Stimulated activated naive CD8-positive, alpha-beta T cell treated with anti-CD3 and anti-CD28 coated beads, Interleukin-15, Interleukin-2, amounts not matched to agents 100 U/mL and 50 U/mL, for 24 hours (primary cell): ENCODE measurements at places on chromosomes 4 and X.

GRCh38 chr4:41579526-41579925, 41.6 kb downstream of the LIMCH1 start:
- DNase-seq, result no peak

GRCh38 chr4:138632856-138633579, 382.6 kb upstream of the NOCT start:
- no peak for DNase-seq

DNA sequence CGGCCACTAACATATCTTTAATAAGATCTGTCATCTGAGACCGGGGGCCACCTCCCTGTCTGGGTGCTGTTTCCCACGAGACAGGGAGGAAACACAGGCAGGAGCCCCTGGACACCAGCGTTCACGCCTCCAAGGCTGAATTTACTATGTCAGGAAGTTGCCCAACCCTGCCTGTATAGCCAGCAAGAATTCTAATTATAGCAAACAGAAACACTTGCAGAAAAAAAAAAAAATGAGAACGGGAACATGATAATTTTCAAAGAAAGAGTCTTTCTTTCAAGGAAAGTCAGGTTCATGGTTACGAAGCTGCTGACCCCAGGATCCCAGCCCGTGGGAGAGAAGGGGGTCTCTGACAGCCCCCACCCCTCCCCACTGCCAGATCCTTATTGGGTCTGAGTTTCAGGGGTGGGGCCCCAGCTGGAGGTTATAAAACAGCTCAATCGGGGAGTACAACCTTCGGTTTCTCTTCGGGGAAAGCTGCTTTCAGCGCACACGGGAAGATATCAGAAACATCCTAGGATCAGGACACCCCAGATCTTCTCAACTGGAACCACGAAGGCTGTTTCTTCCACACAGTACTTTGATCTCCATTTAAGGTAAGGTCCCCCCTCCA, at the start of gene IL3RA:
IL3RA (plus strand) TSS at position 455 of the 613 bp plus-strand sequence. CDS start 4,981 bp downstream, outside the sequence.
- DNase-seq, result peak; percentile 23

DNA sequence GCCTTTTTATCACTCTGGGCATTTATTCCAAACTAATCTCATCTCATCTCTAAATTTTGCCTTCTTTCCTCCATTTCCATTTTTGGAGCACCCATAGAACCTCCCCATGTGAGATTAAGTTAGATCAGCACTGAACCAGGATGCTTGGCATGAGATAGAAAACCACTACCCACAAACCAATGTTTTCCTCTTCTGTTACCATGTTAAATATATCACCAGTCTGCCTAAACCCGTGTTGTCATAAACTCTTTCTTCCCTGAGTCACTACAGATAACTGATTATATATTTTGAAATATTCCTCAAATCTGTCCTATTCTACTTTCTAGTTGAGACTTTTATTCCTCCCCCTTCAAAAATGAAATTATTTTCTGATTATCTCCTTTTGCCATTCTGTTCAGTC, 37.6 kb downstream of the GABRB1 start:
- no peak for DNase-seq

GRCh38 chrX:93673869-93674271, at the start of gene FAM133A:
FAM133A (plus strand) TSS chrX:93674206; CDS start chrX:93709420, 35,214 bp downstream.
- no peak for DNase-seq

DNA sequence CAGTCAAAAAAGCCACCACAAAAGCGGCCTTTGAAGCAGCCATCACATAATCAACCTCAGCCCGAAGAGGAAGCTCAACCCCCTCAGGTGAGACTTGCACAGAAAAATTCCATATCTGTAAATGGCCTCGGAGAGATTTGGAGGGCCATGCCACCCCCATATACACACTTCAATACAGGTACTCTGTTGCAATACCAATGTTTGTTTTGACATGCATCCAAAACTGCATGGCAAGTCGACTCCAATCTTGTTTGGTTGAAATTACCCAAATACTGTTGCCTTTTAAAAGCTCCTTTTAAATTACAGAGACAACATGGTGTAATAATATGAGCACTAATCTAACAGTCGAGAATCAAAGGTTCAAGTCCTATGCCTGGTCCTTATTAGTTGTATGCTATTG, 5.9 kb downstream of the ENAM start:
- no peak for DNase-seq
